ENCODE measurements at places on chromosomes 5 and 9. TPM values are rescaled to one million over a fixed set of nuclear protein-coding genes. Genes with fewer than 3 reads are reported as not detected.

The FCN2 gene
- not detected for polyA plus RNA-seq

The ANAPC2 gene
- 35.4 TPM for polyA plus RNA-seq

The GFPT2 gene
- polyA plus RNA-seq, result 34.9 TPM

The ARSI gene
- polyA plus RNA-seq, result 17.4 TPM

The C9orf57 gene
- not detected for polyA plus RNA-seq

The ALDH1A1 gene
- 9,987 TPM for polyA plus RNA-seq

The MYO10 gene
- polyA plus RNA-seq, result 68.9 TPM

The GABRB2 gene
- not detected for polyA plus RNA-seq

The KCTD16 gene
- polyA plus RNA-seq, result 0.17 TPM

The SLC6A19 gene
- 0.01 TPM for polyA plus RNA-seq

The HNRNPAB gene
- polyA plus RNA-seq, result 352 TPM

The PTPA gene
- polyA plus RNA-seq, result 161 TPM

The MCIDAS gene
- polyA plus RNA-seq, result 1.7 TPM

The SCGB3A2 gene
- not detected for polyA plus RNA-seq

The ADGRV1 gene
- 0.17 TPM for polyA plus RNA-seq

The FREM1 gene
- not detected for polyA plus RNA-seq

Data from A549 (cell line).